ENCODE measurements at places on chromosomes 13 and 19.
A peak's percentile ranks its signal among the peaks of the same experiment; 100 is the strongest.

- DNase-seq = no peak
Observed at GRCh38 chr19:32813862-32814425, 55.6 kb downstream of the SLC7A9 start.

DNA sequence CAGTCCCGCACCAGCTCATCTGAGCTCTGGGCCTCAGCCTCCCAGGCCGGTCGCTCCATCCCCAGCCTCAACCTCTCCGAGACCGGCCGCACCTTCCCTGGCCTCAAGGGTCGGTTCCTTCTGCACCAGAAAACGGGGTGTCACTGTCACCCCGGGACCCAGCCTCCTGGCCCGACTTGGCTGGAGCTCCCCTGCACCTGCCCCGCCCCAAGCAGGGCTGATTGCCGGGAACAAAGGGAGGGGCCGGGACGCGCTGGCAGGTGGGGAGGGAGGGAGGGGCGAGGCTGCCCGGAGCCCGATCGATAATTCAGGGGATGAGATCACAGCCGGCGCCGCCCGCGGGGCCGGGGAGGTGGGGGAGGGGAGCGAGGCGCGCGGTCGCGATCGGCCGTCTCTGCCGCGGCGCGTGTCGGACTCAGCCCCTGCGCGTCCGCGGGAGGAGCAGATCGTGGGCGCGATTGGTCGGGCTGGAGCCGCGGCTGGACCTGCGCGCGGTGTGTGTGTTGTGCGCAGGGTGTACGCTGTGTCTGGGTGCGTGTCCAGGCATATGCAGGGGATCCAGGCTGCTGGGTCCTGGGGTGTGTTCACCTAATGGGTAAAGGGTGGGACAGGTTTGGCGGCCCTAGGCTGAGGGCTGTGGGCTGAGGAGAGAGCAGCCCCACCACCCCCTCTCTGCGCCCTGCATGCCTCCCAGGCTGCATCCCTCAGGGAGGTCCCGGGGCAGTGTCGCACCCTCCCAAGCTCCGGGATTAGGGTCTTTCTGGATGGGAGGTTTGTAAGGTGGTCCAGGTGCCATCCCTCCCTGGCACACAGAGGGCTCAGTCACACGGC is 1.1 kb upstream of the SHC2 start:
- no peak for DNase-seq

DNA sequence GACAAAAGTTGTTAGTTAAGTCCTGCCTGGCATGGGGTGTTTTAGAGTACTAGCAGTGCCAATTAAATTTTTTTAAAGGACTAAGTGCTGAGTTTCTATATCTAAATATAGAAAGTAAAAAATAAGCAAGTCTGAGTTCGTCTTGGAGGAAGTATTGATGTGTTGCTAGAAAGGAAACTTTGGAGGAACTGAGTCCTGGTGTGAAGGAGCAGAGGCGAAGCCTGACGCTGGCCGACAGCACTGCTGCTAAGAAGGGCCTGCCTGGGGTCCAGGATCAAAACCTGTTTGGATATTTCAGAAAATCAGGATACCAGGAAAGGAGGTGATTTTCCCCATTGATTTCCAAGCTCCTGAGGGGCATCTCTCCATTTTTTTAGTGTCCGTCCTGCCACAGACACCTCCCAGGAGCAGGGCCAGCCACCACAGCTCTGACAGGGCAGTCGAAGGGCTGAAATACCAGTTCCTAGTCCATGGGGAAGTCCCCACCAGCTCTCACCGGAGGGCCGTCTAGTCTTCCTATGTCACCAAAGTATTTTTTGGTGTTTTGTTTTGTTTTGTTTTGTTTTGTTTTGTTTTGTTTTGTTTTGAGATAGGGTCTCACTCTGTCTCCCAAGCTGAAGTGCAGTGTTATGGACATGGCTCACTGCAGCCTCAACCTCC is 38.2 kb upstream of the NPAS1 start:
- no peak for DNase-seq

DNA sequence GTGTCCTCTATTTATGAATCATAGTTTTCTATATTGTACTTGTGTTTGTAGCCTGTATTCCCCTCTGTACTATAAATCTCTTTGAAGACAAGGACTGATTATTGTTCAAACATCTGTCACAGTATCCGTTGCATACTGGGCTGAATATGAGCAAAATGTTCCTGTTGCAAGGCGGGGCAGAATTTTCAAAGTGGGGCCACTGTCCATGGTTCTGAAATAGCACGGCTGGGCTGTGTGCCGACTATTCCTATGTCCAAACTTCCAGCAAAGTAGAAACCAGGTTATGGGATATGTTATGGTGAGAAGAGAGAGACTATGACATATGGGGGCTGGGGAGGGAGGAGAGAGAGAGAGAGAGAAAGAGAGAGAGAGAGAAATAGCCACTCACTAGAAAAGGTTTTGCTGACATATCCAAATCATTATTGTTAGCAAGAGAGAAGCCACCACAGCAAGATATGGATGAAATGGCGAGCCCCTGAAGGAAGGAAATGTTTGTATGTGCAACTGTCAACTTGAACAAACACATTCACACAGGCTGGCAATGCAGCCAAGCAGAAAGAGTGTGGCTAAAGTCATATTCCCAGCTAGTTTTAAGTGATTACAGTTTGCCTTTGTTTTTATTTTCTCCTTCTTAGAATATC is 107.0 kb upstream of the GPR12 start:
- no peak for DNase-seq

- no peak for DNase-seq
Observed at GRCh38 chr13:107466326-107467099, 748.8 kb downstream of the LIG4 start.

GRCh38 chr13:74695021-74695800 is 561.0 kb upstream of the KLF12 start:
- DNase-seq = no peak

DNA sequence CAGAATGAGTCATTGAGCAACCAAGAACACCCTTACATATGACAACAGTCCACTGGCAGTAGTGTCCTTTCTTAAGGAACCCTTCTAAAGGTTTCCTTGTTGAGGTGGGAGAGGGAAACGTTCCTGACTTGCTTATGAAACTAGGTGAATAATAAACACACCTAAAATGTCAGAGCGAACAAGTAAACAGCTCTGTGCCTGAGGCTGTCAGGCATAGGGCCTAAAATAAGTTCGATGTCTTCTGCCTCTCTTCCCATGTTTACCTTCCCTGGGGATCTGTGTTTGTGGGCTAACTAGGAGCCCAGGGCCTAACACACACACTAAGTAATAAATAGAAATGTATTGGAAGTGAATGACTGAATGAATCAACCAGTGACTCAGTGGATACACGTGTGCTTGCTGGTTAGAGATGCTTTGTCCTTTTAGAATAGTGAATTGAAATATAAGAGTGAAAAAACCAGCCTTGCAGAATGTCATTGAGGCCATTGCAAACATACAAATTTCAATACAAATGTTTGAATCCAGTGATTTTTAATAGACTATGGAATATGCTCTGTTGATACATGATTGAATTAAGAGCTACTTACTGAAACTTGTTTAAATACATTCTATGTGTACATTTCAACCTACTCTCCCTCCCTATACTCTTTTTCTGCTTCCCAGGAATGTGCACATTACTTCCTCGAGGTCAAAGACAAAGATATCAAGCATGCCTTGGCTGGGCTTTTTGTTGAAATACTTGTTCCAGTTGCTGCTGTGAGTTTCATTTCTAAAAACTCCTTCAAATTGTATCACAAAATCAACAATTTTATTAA is 102.9 kb downstream of the FRY start:
- DNase-seq = no peak

GRCh38 chr13:69477451-69477850 is 630.2 kb upstream of the ATXN8OS start:
- no peak for DNase-seq

DNA sequence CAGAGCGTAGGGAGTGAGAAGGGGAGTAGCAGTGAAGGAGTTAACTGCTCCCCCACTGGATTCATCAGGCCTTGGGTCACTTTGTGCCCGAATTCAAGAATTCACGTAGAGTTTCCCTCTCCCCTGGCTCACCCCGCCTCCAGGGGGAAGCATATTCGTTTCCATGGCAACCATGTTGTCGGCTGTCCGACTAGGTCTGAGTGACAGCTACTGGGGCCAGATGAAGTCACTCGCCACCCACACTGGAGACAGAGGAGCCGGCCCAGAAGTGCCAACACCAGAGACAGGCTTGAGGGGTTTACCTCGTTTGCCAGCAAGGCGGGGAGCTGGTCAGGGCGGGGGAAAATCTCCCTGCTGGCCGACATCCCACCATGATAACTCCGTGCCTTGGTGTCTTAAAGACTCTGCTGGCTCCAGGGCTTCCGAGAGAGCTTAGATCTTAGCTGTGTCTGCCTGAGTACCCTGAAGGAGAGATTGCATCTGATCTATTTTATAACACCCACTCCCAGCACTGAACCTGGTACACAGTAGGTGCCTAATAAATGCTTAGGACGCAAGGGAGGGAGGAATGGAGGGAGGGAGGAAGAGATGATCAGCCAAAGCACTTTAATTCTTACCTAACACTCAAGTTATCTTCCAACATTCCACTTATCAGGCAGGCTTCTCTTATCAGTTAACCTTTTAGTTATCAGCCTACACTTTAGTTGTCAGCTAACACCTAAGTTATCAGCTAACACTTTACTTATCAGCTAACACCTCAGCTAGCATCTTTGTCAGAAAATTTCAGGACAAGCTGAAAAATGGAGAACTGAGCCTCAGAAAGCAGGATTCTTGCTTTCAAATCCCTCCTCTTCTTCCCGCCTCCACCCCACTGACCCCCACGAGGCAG is 57.2 kb upstream of the ZNRF4 start:
- no peak for DNase-seq

GRCh38 chr13:31044364-31045285 is 112.2 kb downstream of the TEX26 start:
- peak; percentile 75 for DNase-seq

- DNase-seq = peak; percentile 89
Observed at GRCh38 chr19:36054733-36055686, at the start of gene WDR62. Gene WDR62 (plus strand): TSS chr19:36054897. CDS start chr19:36054972, 75 bp downstream.

DNA sequence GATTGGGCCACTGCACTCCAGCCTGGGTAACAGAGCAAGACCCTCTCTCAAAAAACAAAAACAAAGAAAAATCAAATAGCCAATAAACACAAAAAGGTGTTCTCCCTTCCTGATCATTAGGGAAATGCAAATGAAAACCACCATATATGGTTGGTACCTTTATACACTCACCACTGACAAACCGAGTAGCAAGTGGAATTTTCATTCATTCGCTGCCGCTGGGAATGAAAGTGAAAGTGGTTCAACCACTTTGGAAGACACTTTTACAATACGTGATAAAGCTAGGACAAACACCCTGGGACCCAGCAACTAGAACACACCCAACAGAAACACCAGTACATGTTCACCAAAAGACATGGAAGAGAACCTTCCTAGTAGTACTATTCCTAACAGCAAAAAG is 21.0 kb downstream of the GRIK5 start:
- no peak for DNase-seq

DNA sequence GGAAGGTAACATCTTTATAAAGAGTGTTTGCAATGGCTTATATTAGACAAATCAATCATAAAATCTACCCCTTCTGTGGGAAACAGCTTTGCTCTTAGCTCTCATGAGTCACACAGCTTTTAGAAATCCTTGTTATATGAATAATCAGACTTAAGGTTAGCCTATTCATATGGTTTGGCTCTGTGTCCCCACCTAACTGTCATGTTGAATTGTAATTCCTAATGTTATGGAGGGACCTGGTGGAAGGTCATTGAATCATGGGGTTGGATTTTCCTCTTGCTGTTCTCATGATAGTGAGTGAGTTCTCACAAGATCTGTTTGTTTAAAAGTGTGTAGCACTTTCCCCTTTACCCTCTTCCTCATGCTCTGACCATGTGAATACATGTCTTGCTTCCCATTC is 704.2 kb upstream of the KLHL1 start:
- DNase-seq = no peak

- DNase-seq = no peak
Observed at GRCh38 chr19:16946951-16947940, 58.4 kb downstream of the F2RL3 start.

DNA sequence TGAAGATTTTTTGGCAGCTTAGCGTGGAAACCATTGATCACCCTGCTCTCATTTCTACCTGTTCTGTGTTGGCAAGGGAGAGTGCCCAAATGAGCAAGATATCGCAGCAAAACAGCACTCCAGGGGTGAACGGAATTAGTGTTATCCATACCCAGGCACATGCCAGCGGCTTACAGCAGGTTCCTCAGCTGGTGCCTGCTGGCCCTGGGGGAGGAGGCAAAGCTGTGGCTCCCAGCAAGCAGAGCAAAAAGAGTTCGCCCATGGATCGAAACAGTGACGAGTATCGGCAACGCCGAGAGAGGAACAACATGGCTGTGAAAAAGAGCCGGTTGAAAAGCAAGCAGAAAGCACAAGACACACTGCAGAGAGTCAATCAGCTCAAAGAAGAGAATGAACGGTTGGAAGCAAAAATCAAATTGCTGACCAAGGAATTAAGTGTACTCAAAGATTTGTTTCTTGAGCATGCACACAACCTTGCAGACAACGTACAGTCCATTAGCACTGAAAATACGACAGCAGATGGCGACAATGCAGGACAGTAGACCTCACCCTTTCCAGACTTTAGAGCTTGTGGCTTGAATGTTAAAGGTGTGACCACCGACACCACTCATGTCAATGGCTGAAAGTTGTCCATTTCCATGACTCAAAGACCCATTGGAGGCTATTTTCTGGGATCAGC is 5.8 kb downstream of the CEBPG start:
- DNase-seq = no peak
